ENCODE measurements at places on chromosomes 12 and 14. TPM values are rescaled to one million over a fixed set of nuclear protein-coding genes. Genes with fewer than 3 reads are reported as not detected.

The LRP1 gene
- 4.6 TPM for total RNA-seq

The CCDC197 gene
- total RNA-seq, result not detected

The CCDC38 gene
- not detected for total RNA-seq

The RNASE1 gene
- total RNA-seq, result 75.5 TPM

The CYP46A1 gene
- under 0.01 TPM for total RNA-seq

The FRMD6 gene
- 200 TPM for total RNA-seq

The SLC38A4 gene
- total RNA-seq, result under 0.01 TPM

The ARHGAP9 gene
- total RNA-seq, result under 0.01 TPM

The TSPAN19 gene
- total RNA-seq, result 0.07 TPM

The PRKD1 gene
- 8.9 TPM for total RNA-seq

The ARMH4 gene
- total RNA-seq, result 2.1 TPM

The TXNDC16 gene
- 3.2 TPM for total RNA-seq

The SCYL2 gene
- 41.9 TPM for total RNA-seq

The FZD10 gene
- total RNA-seq, result not detected

The DIO2 gene
- 0.13 TPM for total RNA-seq

The MRPL51 gene
- total RNA-seq, result 132 TPM

The A2M gene
- total RNA-seq, result 1.4 TPM

The RARG gene
- total RNA-seq, result 7.4 TPM

The RPL36AL gene
- 392 TPM for total RNA-seq

The ESPL1 gene
- 14.6 TPM for total RNA-seq
